ENCODE measurements at places on chromosomes 6 and 20.
A peak's percentile ranks its signal among the peaks of the same experiment; 100 is the strongest.

- no peak for DNase-seq
Measured at GRCh38 chr6:3266170-3266569, 7.4 kb downstream of the PSMG4 start.

GRCh38 chr20:6956056-6956455 lies 188.6 kb downstream of the BMP2 start:
- no peak for DNase-seq

GRCh38 chr6:68711386-68712000 lies 76.4 kb downstream of the ADGRB3 start:
- DNase-seq: no peak

DNA sequence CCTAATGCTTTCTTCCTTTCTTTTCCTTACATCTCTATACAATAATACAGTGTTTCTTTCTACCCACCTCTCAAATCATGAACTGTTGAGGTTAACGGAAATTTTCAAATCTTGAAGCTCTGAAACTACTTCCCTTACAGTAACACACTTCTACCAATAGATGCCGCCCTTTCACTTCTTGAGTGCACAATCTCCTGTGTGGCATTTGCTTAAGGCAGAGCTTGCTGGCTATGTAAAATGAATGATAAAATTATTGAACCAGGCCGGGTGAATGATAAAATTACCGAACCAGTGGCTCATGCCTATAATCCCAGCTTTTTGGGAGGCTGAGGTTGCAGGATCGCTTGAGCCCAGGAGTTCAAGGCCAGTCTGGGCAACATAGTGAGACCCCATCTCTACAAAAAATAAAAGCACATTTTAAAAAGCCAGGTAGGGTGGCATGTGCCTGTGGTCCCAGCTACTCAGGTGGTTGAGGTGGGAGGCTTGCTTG lies 56.8 kb downstream of the KCNS1 start:
- DNase-seq: peak; percentile 74

DNA sequence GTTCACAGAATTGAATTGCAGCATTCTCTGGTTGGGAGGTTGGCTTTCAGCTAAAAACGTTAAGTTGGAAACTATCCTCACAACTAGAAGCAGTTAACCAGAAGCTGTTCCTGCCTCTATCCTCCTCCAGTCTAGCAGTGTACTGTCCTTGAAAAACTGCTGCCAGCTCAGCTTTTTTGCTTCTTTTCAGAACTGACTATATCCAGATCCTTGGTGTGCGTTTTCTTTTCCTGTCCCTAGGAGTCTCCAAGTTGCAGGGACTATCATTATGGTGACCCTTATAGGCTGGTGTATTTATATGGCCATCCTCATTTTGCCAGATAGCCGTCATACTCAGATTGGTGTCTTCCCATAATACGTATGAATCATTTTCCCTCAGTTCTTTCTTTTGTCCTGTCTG lies 5.5 kb downstream of the ITCH start:
- no peak for DNase-seq

DNA sequence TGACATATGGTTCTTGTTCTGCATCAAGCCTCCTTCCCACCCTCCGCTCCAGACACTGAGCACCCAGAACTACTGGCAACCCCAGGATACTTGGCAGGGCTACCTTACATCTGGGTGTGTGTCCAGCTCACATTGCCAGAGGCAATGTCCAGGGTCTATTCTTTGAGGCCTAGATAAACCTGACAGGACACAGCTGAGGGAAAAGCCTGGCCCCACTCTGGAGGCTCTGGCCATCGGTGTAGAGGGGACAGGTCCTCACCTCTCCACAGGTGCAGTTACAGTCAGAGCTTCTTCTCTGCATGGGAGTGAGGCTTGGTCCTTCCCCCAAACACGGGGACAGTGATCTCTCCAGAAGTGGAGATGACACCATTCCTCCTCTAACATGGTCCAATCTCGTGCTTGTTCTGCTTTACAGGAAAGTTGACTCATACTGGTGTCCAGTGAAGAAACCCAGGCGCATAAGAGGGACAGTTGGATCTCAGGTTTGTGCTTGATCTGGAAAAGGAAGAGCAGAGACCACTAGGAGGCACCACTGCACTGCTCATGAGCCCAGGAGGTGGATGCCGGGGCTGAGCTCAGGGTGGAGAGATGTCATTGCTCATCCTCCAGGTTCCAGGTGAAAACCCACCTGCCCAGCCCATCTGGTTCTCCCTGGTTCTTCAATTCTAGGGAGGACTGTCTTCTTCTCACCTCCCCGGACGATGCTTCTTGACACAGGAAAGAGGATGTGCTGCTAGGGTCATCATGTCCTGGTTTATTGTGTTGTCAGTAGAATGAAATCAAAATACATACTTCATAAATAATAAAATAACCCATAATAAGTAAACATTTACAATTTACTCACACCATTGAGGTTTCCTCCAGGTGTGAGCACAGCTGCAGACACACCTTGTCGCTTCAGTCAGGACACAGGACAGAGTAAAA lies 14.7 kb downstream of the HLA-F start:
- DNase-seq: peak; percentile 79

DNA sequence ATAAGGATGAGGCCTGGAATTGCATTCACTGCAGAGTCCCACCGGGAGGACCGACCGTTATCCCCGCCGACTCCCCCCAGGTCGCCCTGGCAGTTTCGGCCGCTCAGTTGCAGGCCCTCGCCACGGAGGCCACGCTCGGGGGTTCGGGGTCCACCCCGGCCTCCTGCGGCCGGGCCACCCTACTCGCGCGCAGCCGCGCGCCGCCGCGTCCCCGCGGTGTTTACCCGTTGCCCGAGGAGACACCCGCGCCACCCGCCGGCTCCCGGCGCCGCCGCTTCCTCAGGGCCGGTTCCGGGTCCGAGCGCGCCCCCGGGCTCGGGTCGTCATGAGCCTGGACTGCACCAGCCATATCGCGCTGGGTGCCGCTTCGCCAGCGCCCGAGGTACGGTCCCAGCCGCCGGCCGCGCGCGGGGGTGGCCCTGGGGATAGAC lies at the start of gene CCDC170:
CCDC170 (plus strand) TSS at position 214 of the 431 bp plus-strand sequence; CDS start at position 326, 112 bp downstream.
- DNase-seq: peak; percentile 36
